Eye (tissue), 1 donor: ENCODE measurements at places on chromosomes 6 and 20.

DNA sequence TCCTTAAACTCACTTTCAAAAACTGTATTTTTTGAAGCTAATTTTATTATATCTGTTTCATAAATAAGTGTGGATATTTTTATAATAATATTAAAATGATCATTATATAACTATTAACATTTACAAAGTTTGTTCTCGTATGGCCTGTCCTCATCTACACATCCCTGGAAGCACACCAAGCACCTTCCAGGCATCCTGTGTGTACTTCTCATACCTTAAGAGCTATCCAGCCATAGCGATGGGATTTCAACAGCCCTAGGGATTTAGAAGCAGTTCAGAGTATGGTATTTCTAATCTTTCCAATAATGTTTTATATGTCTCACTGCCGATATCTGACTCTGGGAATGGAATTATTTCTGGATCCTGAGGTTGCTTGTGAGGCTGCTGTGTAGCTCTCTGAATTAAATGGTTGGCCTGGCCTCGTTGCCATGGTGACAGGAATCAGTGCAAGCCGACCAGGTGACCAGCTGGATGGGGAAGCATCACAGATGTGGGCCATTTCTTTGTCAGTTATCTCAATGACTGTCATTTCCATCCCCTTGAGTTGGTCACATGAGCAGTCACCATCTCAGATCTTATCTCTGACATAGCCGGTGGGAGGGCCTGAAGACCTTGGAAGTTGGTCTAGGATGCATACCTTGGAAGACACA lies 265.2 kb upstream of the RIN2 start:
- DNase-seq, result peak; percentile 85

DNA sequence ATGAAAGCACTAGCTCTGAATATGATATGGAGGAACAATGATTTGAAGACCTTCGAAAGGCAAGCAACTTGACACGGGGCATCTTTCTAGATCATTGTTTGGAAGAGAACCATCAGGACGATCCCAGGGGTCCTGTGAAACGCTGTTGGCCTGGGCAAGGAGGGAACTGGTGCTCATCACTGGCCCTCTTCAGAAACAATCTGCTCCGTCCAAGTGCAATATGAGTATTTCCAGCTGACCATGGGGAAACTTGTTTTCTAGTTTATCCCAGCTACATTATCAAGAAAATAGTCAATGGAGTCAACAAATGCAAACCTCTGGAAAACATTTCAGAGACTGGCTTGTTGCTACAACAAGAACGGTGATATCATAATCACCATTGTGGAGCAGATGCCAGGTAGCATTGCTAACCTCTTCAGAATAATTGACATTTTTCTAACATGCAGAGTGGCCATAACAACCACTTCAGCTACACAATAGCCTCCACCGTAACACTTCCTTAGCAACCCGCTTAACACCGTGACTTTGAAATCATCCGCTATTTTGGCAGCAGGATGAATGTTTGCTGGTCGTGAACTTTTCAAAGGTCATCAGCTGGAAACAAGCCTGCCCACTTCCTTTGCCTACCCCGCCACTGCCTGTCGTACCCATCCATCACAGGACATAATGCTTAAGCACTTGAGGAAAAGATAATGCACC lies 112.0 kb upstream of the PDE10A start:
- DNase-seq, result peak; percentile 59

DNA sequence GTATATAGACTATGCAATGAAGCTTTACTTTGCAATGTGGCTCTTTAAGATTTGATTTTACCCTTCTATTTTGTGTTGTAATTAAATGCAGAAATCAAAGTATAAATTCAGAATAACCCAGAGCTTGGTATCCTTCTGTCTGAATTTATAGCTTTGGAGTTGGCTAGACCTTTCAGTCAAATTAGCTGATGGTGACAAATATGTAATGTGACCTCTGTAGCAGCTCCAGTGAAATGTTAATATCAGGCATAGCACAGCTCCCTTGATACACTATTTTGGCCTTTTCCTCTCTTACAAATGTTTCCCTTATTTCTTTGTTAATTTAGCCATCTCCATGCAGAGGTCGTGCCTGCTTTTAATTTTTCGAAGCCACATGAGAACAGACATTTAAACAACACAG lies 11.1 kb downstream of the CBFA2T2 start:
- no peak for DNase-seq

DNA sequence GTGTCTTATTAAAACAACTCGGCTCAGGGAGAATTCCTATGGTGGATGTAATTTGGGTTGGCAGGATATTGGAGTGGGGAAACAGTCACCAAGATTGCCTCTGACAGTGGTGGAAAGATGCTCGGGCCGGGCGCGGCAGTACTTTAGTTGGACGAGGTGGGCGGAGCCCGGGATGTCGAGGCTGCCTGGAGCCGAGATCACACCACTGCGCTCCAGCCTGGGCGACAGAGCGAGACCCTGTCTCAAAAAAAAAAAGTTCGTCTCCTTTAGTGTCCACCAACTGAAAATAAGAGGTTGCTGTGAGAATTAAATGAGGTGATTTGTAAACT lies 621 bp downstream of the NOL7 start:
- no peak for DNase-seq

- no peak for DNase-seq
These were observed 66.5 kb downstream of the ILRUN start for GRCh38 chr6:34630040-34630439.

DNA sequence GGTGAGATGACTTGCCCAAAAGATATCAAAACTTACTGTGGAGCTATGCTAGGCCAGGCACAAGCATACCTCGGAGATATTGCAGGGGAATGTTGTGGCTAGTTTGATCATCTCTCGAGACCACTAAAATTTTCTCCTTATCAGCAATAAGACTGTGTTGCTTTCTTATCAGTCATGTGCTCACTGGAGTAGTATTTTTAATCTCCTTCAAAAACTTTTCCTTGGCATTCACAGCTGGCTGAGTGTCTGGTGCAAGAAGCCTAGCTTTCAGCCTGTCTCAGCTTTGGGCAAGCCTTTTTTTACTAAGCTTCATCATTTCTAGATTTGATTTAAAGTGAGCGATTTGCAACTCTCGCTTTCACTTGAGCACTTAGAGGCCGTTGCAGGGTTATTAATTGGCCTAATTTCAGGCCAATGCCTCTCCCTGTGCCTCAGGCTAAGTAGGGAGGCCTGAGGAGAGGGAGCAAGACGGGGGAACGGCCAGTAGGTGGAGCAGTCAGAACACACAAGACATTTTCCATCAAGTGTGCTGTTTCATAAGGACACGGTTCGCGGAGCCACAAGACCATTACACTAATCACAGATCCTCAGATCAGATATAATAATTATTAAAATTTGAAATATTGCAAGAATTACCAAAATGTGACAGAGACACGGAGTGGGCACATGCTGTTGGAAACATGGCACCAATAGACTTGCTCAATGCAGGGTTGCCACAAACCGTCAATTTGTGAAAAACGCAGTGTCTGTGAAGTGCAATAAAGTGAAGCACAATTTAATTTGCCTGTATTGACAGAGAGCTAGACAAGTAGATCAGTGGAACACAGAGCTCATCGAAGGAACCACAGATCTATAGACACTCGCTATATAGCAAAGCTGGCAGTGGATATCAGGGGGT lies 106.8 kb upstream of the SIRPG start:
- peak; percentile 91 for DNase-seq

DNA sequence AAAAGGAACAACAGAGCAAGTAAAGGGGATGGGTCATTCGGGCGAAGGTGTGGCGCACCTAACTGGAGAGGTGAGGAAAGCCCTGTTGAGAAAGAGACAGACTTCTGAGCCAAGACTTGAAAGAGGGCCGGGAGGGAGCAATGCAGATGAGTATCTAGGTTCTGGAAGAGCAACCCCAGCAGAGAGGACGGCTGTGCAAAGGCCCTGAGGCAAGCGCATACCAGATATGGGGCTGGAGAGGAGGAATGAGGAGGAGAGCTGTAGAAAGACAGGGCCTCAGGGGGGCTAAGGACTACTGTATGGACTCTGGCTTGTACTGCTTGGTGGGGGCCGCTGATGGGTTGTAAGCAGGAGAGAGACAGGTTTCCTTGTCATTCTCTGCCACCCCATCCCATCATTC lies 21.9 kb downstream of the TRERF1 start:
- DNase-seq, result no peak

- DNase-seq, result no peak
These were observed 110.3 kb downstream of the CHD6 start for GRCh38 chr20:41507851-41508250.

DNA sequence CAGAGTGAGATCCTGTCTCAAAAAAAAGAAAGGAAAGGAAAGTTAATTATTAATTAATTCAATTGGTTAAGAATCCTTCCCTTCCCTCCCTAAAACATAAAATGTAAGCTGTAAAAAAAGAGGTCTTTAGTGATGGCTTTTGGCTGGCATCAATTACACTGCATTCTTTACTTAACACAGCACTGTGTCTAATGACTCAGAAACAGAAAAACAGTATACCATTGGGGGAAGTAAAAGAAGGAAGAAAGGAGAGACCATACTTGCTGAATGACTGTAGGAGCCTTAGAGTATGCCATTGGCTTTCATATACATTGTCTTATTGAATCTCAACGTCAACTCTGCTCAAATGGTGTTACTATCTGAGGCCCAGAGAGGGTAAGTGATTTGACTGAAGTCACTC lies 18.3 kb upstream of the CITED2 start:
- no peak for DNase-seq

DNA sequence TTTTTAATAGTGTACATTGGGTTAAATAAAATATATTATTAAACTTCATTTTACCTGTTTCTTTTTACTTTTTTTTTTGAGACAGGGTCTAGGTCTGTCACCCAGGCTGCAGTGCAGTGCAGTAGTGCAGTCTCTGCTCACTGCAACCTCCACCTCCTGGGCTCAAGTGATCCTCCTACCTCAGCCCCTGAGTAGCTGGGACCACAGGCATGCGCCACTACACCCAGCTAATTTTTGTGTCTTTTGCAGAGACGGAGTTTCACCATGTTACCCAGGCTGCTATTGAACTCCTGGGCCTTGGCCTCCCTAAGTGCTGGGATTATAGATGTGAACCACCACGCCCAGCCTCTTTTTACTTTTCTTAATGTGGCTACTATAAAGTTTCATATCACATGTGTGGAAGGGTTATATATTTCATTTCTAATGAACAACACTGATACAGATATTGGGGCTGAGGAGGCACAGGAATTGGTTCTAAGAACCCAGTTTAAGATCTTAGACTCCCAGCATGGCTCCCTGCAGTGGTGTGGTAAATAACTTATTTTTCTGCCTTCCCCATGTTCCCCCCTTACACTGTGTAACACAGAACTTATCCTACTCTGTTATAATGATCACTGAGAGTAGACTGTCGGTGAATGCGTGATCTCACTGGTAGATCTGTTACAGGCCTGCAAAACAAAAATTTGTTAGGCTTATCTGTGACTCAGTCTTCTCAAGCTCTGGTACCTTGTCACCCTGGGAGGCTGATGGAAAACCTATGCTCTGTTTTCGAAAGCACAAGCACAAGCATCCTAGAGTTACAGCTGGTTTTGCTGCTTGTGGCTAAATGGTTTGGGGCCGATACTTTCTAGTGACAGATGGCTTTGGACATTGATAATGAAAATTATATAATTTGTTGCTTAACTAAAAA lies 5.8 kb upstream of the ATXN1 start:
- DNase-seq, result no peak

- DNase-seq, result no peak
These were observed 238.5 kb downstream of the TBX18 start for GRCh38 chr6:84525907-84526306.

GRCh38 chr6:3990692-3991491 lies 88.0 kb downstream of the FAM217A start:
- peak; percentile 95 for DNase-seq

- no peak for DNase-seq
These were observed 2.1 kb downstream of the KIAA1586 start for GRCh38 chr6:57048577-57048976.

GRCh38 chr6:129440691-129441090 lies 269.3 kb downstream of the ARHGAP18 start:
- peak; percentile 54 for DNase-seq

GRCh38 chr6:113989675-113990074 lies 18.7 kb upstream of the HDAC2 start:
- no peak for DNase-seq

- no peak for DNase-seq
These were observed 11.9 kb downstream of the C6orf89 start for GRCh38 chr6:36897609-36898008.

DNA sequence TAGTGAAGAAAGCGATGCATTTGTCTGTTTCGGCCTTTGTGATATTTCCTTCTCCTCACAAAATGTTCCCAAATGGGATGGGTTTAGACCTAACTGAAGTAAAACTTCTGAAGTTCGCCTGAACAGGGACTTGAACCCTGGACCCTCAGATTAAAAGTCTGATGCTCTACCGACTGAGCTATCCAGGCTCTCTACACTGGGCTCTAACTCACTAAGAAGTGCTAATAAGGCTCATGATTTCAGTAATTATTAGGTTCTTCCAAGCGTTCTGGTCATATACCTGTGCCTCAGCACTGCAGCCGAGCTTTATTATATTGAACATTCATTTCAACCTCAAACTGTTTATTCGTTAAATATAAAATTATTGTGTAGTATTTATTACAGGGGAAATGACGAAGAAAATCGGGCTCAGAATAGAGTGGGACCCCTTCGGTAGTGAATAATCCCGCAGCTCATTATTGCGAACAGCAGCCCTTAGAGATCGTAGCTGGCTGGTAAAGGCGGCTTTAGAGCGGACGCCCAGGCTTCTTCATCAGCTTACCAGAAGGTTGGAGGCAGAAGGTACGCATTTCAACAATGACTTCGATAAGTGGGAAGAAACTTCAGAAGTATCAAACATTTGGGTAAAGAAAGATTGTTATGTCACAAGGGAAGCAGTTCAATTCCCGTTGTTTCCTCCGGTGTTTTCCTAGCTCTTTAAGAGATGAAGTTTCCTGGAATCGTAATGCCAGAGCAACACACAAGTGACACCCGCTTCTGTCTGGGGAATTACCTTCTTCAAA lies 119.0 kb upstream of the ZNF184 start:
- DNase-seq, result peak; percentile 71

DNA sequence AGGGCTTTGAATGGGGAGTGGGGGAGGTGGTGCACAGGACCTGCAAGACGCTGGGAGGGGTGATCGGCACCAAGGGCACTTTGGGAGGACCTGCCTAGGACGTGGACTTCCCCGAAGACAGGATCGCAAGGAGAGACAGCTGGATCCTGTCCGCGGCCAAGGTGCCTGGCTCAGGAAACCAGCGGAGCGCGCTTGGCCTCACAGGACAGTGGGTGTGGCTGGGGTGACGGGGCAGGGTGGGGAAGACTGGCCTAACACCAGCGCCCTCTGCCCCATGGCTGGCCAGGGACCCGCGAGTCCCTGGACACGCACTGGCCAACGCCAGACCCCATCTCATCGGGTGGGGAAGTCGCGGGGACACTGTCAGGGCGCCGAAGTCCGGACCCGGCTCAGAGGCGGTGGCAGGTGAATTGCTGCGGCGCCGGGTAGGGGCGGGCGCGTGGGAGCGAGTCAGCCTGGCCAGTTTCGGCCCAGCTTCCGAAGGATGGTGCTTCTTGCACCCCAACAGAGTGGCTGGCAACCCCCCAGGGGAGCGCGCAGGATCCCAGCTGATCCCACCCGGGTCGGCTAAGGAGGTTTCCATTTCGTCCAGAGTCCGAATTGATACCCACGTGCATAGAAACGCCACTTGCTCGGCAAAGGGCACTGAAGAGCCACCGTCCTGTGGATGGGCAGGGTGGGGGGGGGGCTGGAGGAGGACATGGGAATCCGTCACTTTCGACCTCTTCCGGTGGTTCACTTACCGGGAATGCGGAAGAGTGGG lies 785 bp upstream of the THBD start:
- peak; percentile 72 for DNase-seq
